Globus pallidus (tissue), 1 donor: ENCODE measurements at places on chromosomes 6 and 20.

GRCh38 chr6:24929242-24929641 lies 6.5 kb downstream of the RIPOR2 start:
- DNase-seq: no peak

GRCh38 chr20:4920131-4920530 lies 81.2 kb downstream of the SLC23A2 start:
- DNase-seq: no peak

- DNase-seq: no peak
Observed at GRCh38 chr20:37439223-37439933, 81.7 kb upstream of the NNAT start.

DNA sequence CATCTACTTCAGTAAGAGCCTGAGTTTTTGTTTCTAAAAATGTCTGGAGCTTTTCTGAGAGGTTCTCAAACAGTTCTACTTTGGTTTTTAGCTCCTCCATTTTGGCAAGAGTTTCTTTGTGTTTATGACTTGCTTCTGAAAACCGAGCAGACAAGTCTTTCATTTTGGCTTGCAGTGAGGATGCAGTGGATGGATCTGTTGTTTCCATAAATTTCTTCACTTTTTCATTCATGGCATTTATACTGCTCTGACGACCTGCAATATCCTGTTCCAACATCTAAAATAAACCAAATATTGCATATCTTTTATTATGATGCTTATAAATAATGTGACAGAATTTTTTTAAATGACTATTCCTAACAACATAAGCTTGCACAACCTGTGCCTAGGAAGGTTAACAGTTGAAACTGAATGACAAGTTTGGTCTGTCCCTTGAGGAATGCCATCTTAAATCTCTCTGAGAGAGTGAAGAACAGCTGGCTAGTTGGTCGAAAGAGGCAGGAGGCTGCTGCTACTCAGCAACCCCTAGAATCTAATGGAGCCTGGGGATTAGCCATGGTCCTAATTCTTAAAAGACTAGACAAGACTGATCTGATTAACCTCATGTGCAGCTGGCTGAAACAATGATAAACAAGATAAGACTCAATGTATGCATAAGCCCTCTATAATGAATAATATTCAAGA lies 69.8 kb downstream of the DST start:
- DNase-seq: no peak
